ENCODE measurements at places on chromosomes 1 and 21.

- no peak for DNase-seq
These were observed 38.5 kb downstream of the CAMTA1 start for GRCh38 chr1:6823793-6824192.

DNA sequence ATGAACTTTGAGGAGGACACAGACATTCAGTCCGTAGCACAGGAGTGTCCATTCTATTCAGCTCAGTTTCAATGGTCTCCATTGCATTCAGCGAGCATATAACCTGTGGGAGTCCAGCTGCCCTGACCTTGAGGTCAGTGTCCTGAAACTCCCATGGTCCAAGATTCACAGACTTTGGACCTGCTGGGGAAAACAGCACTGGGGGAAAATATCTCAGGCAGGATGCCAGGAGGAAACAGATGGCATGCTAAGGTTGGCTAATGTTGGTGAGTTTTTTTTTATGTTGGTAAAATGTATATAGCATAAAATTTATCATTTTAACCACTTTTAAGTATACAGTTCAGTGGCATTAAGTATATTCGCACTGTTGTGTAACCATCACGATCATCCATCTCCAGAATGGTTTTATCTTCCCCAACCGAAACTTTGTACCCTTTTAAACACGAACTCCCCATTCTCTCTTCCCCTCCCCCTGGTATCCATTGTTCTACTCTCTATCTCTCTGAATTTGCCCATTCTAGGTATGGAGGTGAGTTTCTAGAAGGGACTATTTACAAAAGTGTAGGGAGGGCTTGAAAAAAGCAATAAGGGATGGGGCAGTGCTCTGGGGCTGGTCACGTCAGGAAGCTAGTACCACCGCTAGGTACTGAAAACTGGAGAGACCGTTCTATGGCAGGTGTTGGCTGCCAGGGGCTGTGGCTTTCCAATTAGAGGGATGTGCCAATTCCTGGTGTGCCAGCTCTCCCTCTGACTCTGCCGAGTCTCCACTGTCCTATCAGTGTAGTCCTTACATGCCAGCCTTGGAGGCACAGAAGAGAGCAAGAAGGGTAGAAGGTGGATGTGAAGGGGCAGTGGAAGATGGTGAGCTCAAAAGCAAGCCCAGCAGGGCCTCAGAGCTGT, 85.3 kb downstream of the FOXD2 start:
- DNase-seq: no peak

GRCh38 chr1:93638307-93638847, 43.3 kb downstream of the BCAR3 start:
- DNase-seq: no peak

DNA sequence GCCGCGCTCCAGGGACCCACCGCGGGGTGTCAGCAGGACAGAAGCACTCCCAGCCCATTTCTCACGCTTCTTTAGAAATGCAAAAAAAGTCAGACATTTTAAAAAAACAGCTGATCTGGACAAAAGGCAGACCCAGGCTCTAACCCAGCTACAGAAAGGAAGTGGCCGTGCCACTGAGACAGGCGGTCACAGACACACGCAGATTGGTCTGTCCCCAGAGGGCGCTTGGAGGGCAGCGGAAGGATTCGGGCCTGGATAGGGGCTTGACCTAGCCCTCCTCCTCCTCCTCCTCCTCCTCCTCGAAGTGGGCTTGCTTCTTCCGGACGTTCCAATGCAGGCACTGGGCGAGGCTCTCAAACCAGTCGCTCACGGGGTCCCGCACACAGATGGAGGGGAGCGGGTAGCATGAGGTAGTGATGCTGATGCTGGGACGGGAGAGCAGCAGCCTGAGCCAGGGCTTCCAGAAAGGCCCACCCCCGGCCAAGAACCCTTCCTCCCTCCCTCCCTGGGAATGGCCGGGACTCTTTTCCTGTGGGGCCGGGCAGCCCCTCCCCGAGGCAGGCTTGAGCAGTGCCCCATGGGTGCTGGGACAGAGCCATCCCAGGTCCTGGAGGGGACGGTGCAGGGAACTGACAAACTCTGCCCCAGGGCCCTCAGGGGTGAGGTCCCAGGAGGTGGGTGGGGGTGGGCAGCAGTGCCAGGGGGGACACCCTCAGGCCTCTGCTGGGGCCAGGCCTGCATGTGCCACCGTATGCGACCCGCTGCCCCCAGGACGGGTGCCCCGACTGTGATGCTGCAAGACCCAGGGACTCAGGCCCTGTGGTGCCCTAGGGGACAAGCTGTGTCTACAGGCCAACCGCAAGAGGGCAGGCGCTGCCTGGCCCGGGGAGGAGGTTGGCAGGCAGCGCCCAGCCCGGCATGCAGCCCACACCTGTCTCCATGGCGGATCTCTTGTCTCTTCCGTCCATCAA, 25.3 kb downstream of the NADK start:
- no peak for DNase-seq

DNA sequence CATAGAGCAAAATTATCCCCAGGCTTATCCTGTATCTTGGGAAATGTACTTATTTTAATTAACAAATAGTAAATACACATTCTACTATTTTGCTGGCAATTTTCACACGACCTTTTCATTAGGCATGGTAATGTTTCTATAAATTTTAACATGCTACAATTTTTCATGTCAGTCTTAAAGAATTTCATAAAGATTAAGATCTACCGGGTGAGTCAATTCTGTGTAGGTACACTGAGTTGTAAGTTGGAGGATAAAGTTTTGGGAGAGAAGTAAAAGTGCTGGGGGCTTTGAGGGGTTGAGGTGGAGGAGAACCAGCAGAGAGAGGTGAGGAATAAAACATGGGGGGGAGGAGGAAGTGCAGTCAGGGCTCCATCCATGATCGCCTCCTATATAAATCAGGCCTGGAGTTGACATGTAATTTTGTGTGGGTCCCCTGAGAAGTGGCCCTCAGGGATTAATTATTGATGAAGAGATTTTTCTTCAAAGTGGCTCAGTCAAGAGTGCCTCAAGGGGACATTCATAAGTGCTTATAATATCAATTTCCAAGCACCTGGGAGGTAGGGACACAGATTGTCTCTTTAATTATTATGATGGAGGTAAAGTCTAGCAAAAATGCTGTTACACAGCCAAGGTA, 7.2 kb downstream of the DPYD start:
- DNase-seq: no peak

DNA sequence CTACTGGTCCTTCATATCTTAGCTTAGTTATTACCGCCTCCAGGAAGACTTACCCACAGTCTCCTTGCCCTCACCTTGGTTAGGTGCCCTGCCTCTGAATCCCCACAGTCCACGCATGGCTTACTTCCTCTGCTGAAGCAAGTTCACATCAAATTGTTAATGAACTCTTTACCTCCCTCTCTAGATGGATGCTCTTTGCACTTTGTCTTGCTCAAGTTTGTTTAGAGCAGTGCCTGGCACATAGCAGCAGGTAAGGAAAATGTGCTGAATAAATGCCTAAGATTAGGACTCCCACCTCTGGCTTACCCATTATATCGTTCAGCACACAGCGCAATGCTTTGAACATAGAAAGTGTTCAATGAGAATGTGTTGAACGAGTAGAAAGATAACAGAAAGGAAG, 90.5 kb downstream of the BEND5 start:
- DNase-seq: no peak

- peak; percentile 62 for DNase-seq
These were observed 10.4 kb downstream of the CLCNKB start for GRCh38 chr1:16053781-16054502.

DNA sequence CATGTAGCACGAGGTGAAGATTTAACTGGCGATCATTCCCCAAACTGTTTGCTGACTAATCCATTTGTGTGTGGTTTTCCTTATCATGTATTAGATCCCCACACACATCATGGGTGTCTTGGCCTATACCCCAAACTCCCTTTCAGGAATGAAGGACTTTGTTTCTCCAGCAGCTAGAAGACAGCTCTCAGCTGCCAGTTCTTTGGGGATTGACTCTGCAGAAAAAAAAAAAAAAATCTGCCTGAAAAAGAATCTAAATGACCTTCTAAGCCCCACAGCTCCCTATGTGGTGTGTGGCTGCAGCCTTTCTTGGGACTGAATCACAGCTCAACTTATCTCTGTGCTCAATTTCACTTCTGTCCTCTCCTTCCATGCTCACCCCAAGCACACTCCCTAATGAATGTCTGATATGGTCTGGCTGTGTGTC, 256.3 kb upstream of the DUSP10 start:
- DNase-seq: peak; percentile 46

- no peak for DNase-seq
These were observed 20.2 kb downstream of the DIP2A start for GRCh38 chr21:46478910-46479309.

GRCh38 chr1:100122177-100122576, 10.6 kb downstream of the SASS6 start:
- DNase-seq: no peak

DNA sequence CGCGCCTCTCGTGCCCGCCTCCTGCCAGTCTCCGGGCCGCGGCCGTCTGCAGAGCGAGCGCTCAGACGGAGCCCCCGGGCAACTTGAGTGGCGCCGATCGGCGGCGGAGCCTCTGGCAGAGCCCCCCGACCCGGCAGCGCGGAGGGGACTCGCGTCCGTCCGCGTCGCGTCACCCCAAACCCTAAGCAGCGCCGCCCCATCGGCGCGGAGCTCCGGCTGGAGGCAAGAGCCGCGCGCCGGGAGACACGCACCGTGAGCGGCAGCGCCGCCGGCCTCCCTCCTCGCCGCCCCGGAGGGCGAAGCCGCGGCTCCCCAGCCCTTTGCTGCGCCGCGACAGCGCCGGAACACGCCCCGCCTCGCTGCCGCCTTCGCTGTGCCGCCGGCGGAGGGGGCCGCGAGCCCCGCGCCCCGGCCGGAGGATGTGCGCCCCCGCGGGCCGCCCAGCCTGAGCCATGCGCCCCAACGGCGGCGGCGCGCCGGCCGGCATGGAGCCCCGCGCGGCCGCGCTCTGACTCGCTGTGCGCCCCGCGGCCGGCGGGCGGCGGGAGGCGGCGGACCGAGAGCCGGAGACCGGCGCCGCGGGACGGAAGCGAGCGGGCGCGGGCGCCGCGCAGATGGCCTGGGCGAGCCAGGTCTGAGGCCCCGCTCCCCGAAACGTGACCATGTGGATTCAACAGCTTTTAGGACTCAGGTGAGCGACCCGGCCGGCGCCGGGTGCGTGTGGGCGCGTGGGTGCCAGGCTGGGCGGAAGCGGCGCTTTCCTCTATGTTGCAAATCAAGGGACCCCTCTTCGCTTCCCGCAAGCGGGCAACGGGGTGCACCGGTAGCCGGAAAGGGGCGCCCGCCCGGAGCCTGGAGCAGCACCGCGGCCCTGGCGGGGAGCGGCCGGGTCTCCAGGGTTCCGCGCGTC, 610 bp downstream of the AJAP1 start:
- DNase-seq: no peak

DNA sequence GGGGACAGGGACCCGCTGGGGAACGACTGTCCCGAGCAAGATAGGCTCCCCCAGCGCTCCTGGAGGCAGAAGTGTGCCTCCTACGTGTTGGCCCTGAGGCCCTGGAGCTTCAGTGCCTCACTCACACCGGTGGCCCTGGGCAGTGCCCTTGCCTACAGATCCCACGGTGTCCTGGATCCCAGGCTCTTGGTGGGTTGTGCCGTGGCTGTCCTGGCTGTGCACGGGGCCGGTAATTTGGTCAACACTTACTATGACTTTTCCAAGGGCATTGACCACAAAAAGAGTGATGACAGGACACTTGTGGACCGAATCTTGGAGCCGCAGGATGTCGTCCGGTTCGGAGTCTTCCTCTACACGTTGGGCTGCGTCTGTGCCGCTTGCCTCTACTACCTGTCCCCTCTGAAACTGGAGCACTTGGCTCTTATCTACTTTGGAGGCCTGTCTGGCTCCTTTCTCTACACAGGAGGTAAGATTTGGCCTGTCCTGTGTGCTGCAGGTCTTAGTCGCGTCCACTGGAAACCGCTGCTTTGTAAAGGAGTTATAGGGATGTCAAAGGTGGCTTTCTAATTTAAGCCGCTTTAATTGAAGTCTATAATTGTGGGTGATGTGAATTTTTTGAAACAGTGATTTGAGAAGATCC, 717 bp downstream of the UBIAD1 start:
- DNase-seq: no peak

- DNase-seq: peak; percentile 33
These were observed 2.9 kb upstream of the CLIC4 start for GRCh38 chr1:24742090-24742938.

DNA sequence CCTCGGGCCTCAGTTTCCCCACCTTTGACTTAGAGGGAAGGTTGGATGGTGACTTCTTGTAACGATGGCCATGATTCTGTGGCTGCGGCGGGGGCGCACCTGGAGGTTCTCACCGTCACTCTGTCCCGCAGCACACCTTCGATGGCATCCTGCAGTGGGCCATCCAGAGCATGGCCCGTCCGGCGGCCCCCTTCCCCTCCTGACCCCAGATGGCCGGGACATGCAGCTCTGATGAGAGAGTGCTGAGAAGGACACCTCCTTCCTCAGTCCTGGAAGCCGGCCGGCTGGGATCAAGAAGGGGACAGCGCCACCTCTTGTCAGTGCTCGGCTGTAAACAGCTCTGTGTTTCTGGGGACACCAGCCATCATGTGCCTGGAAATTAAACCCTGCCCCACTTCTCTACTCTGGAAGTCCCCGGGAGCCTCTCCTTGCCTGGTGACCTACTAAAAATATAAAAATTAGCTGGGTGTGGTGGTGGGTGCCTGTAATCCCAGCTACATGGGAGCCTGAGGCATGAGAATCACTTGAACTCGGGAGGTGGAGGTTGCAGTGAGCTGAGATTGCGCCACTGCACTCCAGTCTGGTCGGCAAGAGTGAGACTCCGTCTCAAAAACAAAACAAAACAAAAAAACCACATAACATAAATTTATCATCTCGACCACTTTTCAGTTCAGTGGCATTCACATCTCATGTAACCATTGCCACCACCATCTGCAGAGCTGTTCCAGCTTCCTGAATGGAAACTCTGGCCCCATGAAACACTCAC, 2.1 kb upstream of the PFKL start:
- DNase-seq: peak; percentile 95

GRCh38 chr1:38014171-38014570, 1.6 kb downstream of the UTP11 start:
- DNase-seq: no peak

DNA sequence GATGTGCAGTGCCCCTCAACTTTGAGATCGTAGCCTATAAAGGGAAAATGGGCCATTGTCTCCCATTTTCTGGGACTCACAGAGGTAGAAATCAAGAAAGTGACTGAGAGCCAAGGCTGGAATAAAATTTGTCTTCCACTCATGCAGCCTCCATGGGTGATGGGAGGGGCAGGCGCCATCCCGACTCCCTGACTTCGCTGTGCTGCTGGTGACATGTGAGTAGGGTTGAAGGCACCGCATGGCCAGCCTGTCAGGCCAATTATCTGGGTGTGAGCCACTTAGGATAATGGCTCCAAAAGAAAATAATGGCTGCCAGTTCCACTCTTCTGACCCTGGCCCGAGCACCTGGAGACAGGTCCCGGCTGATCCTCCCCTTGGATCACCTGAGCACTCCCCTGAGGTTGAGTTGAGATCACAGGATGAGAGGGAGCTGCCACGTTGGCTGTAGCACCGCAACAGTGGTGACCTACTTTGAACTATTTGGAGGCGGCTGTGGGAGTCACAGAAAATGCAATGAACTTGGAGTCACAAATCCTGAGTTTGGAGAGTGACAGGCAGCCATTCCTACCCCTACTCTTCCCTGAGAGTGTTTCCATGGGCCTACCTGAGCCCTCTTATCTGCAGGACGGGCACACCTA, 26.3 kb downstream of the CAPN9 start:
- no peak for DNase-seq
